ENCODE measurements at places on chromosomes 16 and 17.
A peak's percentile ranks its signal among the peaks of the same experiment; 100 is the strongest.

DNA sequence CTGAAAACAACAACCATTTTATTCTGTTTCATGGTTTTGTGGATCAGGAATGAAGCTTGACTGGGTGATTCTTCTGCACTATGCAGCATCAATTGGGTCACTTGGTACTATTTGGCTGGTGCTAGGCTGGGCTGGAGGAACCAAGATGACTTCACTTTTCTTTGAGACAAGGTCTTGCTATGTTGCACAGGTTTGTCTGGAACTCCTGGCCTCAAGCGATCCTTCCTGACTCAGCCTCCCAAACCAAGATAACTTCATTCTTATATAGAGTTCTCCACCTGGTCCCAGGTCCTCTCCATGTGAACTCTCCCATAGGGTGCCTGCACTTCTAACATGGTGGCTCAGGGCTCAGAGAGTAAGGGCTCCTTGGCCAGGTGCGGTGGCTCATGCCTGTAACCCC is 1.9 kb upstream of the PIPOX start:
- no peak for DNase-seq

- DNase-seq: no peak
Observed at GRCh38 chr16:1141191-1141590, 11.7 kb upstream of the CACNA1H start.

- DNase-seq: no peak
Observed at GRCh38 chr17:48562934-48563333, 15.2 kb downstream of the HOXB4 start.

- no peak for DNase-seq
Observed at GRCh38 chr16:61763013-61763412, 273.2 kb downstream of the CDH8 start.

DNA sequence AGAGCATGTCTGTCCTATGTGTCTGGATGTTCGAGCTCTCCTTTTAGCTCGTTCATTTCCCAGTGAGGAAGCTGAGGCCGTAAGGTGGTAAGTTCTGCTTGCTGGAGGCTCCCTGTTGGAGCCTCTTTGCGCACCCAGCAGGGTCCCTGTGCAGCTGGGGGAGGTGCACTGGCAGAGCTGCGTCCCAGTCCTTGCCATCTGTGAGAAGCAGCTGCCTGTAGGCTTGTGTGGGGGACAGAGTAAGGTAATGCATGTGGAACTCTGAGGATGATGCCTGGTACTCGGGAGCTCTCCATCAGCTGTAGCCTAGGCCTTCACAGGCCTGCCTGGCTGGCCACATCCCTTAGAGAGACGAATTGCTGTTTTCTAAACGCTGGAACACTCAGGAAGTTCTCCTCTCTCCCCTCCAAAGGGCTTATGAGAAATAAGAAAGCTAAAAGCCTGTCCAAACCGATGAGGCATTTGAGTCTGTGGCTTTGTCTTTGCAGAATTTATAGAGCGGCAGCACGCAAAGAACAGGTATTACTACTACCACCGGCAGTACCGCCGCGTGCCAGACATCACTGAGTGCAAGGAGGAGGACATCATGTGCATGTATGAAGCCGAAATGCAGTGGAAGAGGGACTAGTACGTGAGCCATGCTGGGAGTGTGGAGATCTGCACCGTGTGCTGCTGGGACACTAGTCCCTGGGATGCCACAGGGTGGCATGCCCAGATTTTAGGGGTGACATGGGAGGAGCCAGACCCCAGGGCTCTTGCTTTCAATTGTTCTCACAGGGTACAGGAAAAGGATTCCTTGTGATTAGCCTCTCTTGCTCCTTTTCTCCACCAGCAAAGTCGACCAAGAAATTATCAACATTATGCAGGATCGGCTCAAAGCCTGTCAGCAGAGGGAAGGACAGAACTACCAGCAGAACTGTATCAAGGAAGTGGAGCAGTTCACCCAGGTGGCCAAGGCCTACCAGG is 1.6 kb downstream of the NDUFB10 start:
- DNase-seq: peak; percentile 49

DNA sequence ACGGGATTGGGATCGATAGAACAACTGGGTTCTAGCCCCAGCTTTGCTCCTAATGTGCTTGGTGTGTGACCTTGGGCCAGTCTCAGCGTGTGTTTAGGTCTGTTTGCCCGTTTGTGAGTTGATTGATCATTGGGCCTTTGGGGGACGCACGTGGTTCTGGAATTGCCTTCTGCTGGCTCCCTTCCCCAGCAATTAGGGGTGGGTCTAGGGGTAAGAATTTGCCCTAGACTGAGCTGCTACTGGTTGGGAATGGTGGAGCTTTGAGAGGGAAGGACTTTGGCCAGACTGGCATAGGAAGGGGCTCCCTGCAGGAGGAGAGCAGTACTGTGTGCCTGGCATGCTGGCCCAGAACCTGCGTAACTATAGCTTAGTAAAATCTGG is 1.5 kb downstream of the SPNS2 start:
- DNase-seq: no peak

GRCh38 chr17:49196520-49196919 is 13.9 kb downstream of the GNGT2 start:
- DNase-seq: no peak

DNA sequence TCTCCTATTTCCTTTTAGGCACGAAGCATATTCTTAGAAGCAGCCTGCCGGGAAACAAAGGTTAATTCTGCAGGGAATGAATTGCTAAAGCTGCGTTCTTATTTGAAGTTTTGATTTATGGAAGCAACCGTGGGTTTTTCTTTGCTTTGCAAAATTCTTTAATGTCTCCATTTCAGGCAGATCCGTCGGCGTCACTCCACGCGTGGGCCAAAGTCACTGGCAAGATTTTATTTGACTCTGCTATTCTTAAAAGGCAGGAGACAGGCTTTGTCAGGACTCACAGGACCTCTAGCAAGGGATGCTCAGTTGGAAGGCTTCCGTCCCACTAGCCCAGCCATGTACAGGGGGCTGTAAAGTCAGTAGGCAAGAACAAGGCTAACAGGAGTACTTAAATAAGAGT is 387.3 kb upstream of the XYLT1 start:
- DNase-seq: no peak

DNA sequence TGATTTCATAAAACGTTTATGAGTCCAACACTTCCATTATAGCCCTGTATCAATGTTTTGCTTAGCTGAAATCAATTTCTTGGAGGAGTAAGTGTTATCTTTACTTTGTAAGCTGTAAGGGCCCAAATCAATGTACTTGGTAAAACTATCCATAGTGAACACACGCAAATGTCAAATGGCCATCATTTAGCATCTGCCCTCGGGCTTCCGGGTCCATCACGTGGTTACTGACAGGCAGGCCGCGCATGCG is 687 bp upstream of the NARF start:
- DNase-seq: peak; percentile 94

DNA sequence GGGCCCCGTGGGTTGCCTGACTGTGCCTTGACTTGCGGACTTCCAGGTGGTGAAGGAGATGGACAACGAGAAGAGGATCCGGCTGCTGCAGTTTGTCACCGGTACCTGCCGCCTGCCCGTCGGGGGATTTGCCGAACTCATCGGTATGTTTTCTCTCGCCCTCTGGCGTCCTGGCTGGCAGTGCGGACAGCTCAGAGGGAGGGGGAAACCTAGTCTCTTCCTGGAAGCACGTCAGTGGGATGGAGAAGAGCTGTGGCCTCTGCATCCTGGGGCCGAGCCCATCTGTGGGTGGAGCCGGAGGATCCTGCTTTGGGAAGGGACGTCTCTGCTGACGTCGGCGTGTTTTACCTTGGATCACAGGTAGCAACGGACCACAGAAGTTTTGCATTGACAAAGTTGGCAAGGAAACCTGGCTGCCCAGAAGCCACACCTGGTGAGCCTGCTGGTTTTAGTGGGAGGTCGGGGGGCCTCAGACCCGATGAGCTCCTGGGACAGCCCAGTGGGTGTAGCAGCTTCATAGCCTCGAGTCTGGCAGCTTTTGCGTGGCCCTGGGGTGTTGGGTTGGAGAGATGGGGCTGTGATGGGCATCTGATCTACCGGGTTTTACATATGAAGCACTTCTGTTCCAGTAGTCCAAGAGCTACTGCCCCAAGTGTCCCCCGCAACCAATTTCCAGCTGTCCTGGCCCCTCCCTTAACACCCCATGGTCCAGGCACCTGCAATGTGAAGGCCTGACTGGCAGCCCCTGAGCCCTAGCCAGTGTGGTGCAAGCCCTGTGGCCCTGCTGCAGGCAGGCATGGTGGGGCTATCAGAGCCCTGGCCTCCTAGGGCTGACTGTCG is 11.9 kb upstream of the CLEC18A start:
- DNase-seq: no peak

GRCh38 chr17:8128125-8128784 is 4.3 kb upstream of the HES7 start:
- no peak for DNase-seq

DNA sequence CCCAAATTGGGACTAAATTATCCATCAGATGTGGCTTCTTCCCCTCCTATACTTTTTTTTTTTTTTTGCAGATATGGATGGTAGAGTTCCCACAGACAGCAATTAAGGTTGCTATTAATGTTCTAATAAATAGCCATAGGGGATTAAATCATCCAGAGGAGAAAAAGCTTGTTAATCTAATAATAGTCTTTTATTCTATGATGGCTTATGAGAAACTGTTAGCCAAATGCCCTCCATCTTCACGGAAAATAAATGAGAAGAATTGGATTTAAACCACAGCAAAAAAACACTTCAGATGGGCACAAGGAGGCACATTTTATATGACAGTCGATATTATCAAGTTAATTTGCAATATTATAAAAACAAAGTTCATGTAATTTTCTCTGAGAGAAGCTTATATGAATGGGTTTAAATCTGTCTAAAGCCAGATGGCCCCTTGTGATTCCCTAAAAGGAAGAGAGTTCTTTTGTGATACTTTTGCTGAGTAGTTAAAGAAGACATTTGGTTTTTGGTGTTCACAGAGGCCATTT is 5.1 kb upstream of the CAPNS2 start:
- no peak for DNase-seq

DNA sequence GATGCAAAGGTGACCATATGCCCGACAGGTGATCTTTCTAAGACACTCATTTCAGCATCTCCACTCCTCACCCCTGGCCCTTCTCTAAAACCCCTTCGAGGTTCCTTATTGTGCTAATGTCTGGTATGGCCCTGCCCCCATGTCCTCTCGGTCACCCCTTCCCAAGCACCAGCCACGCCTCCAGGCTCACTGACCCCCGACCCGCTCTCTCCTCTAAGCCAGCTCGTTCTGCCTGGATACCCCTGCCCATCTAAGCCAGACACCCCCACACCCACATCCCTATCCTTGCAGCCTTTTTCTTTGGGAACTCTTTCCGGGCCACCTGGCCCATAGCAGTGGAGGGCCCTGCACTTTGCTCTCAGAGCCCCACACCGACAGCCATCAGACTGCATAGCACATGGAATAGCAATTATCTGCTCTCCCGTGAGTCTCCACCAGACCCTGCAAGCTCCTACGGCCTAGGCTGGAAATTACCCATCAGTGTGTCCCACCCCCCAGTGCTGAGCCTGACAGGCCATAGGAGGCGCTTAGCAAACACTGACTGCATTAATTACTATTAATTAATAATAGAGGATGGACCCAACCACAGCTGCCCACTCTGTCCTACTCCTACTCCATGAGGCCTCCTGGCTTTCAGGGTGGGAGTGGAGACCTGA is 176.7 kb downstream of the TMEM132E start:
- no peak for DNase-seq

DNA sequence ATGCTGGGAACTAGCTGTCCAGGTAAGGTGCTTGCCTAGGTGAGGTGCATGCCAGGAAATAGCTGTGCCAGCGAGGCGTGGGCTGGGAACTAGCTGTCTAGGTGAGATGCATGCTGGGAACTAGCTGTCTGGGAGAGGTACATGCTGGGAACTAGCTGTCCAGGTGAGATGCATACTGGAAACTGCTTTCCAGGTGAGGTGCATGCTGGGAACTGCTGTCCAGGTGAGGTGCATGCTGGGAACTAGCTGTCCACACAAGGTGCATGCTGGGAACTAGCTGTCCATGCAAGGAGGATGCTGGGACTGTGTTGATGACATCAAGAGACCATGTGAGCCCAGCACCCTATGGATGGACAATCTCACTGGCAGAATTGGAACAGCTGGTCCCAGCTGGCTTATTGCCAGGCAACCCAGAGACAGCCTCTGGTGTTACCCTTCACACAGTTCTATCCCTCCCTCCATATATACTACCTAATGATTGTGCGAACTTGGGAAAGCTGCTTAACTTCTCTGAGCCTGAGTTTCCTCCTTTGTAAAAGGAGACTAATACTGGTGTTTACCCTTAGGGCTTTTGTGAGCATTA is 479.9 kb upstream of the RBFOX1 start:
- DNase-seq: no peak

GRCh38 chr16:69328854-69329316 is 1.5 kb downstream of the PDF start:
- DNase-seq: no peak

DNA sequence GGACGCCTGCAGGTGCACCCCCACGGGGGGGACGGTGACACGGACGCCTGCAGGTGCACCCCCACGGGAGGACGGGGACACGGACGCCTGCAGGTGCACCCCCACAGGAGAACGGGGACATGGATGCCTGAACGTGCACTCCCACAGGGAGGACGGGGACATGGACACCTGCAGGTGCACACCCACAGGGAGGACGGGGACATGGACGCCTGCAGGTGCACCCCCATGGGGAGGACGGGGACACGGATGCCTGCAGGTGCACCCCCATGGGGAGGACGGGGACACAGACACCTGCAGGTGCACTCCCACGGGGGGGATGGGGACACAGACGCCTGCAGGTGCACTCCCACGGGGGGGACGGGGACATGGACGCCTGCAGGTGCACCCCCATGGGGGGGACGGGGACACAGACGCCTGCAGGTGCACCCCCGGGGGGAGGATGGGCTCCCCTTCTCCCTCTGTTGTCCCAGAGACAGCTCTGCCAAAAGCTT is 114.5 kb upstream of the METRNL start:
- no peak for DNase-seq

DNA sequence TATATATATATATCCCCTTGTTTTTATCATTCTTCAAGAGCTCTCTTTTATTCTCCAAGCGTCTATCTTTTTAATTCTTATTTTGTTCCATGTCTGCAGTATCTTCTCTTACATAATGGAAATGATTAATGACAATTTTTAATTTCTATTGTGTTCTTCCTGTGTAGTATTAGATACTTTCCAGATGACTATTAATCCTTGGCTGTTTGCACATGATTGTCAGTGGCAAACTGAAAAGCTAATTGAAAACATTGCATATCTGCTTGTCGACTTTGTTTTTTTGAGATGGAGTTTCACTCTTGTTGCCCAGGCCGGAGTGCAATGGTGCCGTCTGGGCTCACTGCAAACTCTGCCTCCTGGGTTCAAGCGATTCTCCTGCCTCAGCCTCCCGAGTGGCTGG is 124.7 kb downstream of the BCAS3 start:
- DNase-seq: no peak

DNA sequence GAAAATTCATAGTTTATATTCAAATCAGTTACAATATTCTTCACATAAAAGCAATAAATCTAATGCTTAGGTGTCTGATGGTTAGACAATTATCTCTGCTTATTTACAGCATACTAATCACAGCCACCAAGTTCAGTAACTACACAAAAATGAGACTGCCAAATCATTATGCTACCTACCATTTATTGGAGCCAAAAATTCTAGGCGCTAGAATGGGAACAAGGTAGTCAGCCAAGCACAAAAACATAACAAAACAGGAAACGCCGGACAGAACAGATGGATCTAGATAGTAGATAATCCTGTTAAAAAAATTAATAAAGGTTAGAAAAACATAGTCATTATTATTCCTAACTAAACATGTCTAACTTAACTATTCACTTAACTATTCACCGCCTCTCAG is 3.6 kb downstream of the ARL6IP1 start:
- DNase-seq: no peak
